ENCODE measurements at places on chromosomes 7 and 10.

DNA sequence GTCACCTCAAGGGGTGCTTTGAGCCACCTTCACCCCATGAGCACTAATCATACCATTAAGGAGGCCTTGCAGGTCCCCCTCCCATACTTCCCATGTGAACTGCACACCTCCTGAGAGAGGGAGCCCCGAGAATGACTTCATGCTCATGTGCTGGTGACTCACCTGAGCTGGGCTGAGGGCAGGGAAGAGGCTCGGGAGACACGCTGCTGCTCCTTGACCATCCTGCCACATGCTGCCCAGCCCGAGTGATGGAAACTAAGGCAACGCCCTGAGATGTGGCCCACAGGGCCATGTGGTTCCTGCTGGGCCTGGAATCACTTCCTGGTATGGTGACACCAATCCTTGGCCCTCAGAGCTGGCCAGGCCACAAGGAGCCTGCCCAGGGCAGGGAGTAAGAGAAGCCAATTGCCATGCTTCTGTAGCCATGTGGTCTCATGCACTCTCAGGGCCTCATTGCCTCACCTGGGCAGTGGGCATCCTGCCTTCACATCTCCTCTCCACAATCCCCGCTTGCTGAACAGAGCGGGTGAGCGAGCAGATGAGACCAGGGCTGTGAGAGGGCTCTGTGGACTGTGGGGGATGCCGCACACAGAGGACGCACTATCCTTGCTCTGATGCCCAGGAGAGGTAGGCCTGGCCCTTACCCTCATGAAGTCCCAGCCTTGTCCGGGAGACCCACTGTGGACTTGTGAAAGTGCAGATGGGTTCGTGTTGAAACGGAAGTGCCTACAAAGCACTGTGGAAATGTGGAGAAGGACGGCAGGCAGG, 18.3 kb upstream of the PPIF start:
- DNase-seq, result no peak

GRCh38 chr10:132916421-132916841, 25.9 kb downstream of the CFAP46 start:
- no peak for DNase-seq

GRCh38 chr7:93194386-93194785, 31.9 kb downstream of the HEPACAM2 start:
- no peak for DNase-seq

DNA sequence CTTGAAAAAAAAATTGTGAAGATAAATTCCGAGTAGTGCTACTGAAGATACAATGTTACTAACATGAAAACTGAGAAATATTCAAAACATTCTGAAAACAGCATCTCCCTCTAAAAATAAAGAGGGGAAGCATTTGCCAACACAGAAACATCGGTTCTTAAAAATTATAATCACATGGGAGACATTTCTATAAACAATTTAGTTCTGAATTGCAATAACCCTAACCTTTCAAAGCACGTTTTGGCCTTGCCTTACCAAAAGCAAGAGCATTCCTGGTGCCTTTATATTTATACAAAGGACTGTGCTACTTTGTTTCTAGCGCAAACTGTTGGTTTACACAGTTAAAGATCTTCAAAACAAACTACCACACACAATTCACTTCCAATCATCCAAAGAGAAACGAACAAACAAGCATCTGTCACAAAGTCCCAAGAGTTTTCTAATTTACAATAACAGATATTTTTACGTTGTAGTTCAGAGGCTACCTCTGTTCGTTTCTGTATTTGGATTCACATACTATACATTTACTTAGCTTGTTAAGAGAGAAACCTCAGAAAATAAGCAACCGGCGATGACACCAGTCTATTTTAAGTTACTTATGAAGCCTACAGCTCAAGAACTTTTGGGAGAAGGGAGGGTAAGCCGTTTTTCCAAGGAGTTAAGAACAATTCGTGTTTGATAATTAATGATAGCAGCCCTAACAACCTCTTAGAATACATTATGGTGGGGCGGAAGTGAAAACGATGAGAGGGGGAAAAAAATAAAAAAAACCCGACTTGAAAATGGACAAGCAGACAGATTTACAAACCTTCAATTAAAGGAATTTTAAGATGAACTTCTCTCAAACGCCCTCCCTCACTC, 1.3 kb downstream of the ABI1 start:
- DNase-seq, result no peak

- DNase-seq, result no peak
These were observed 39.6 kb upstream of the DNAJB6 start for GRCh38 chr7:157297185-157297584.

DNA sequence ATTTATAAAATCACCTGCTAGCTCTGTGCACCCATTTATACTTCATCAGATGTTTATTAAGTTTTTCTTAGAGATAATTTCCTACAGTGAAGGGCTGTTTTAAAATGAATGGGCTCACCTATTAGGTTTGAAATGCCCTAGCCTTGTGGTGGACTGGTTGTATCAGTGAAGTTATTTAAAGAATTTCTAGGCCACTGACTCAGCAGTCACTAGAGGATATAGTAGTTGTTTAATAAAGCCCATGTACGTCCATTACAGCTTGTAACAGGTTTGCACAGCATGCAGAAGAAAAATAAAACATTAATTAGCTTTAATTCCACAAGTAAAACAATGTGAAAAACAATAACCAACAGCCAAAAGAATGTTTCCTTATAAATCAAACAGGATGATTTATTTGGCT, 128.0 kb downstream of the RSU1 start:
- DNase-seq, result no peak

GRCh38 chr7:375321-375831, 85.4 kb downstream of the FOXL3 start:
- peak; percentile 7 for DNase-seq

DNA sequence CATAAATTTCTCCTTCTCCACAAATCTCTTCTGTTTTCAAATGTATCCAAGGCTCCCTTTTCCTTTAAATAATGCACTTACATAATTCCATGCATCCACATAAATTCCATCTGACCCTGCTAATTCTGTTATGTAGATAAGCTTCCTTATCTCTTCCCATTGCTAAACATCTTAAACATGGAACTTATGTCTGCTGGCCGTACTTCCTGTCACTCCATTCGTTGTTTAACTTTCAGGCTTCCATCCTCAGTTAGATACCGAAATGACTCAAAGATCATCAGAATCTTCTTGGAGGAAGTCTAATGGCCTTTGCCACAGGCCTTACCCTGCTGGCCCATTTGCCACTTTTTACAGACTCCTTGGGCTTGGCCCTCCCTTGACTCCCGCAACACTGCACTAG, 330.9 kb downstream of the GFRA1 start:
- DNase-seq, result no peak

DNA sequence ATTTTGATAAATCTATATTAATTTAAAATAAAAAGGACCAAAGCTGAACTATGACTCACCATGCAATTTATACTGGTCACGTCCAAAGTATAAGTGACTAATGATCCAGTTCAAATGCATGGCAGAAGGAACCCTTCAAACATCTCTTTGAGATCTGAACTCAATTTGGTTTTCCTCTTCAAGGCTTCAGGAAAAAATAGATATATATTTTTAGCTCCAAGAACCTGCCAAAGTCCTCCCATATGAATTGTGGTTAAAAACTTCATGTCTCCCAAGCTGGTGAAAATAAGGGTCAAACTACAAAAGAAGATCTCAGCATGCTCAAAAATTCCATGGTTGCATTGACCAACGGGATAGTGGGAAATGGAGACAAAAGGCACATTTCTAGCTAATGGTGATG, 34.6 kb upstream of the PDE1C start:
- DNase-seq, result no peak

GRCh38 chr7:20412032-20412431, 81.3 kb downstream of the ITGB8 start:
- no peak for DNase-seq

GRCh38 chr7:155313096-155313495, 15.4 kb downstream of the INSIG1 start:
- DNase-seq, result no peak

GRCh38 chr10:31927884-31928548, 615 bp downstream of the ARHGAP12 start:
- peak; percentile 34 for DNase-seq

DNA sequence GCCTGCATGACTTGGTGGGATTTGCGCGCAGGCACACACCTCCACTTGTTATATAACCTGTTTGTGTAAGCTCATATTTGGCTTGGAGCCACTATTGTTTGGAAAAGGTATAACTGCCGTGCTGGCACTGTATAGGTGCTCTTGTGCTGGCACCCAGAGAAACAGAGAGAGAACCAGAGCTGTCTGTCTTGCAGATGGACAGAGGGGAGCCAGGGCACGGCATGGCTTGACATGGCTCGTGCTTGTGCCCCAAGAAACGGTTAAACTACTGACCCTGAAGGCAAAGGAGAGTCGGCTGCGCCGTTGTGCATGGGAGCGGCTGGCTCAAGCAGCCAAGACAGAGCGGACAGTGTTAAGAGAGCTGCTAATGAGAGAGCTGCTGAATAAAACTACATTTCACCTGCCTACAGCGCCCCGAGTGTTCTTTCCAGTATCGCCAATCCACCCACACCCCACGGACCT, 23.2 kb downstream of the RAPGEF5 start:
- no peak for DNase-seq

DNA sequence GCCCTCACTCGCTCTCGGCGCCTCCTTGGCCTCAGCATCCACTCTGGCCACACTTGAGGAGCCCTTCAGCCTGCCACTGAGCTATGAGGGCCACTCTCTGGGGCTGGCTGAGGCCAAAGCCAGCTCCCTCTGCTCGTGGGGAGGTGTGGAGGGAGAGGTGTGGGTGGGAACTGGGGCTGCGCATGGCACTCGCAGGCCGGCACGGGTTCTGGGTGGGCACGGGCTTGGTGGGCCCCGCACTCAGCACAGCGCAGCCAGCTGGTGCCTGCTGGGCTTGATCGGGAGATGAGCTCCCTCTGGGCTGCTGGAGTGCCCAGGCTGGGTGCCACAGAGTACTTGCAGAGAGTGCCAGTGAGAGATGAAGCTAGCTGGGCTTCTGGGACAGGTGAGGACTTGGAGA, 875.5 kb downstream of the XPNPEP1 start:
- no peak for DNase-seq

GRCh38 chr7:109950821-109951564, 1139.9 kb upstream of the LRRN3 start:
- no peak for DNase-seq

DNA sequence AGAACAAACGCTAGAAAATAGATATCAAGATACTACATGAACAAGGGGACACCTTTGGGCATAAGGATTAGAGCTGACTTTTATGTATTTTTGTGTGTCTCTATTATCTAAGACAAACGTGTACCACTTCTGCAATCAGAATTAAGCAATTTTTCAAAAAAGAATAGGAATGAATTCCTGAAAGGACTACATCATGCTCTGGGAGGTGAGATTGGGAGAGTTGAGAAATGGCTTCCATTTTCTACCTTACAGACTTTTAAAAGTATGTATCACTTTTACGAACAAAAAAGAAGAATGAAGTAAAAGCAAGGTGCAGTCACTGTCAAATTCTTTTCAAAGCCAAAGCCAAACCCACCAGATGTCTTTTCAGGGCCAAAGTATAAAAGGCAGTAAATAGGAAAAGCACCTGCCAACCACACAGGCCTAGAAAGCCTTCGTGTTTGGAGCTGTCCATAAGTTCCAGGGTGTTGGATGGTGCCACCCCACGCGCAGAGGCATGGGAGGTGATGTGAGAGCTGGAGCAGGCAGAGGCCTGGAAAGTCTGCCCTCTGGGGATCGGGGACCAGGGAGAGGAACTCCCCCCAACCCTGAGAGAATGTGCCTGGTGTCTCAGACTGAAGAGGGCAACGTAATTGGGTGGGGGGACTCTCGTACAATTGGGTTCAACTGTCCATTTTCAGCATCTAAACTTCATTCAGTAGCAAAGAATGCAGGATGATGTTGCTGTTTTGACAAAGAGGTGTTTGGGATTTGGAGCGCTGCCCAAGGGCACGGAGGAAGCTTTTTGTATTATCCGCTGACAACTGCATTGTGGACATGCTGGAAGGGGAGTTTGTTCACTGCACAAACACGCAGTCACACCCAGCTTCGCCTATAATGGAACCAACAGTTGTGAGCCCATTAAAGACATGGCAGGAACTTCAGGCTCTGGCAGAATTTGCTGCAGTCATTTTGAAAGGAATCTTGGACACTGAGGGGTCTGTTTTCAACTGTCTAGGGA, 17.6 kb upstream of the CTBP2 start:
- DNase-seq, result no peak

GRCh38 chr7:32357535-32358277, 132.5 kb downstream of the LSM5 start:
- no peak for DNase-seq

- DNase-seq, result no peak
These were observed 91.1 kb downstream of the CH25H start for GRCh38 chr10:89115876-89116627.

DNA sequence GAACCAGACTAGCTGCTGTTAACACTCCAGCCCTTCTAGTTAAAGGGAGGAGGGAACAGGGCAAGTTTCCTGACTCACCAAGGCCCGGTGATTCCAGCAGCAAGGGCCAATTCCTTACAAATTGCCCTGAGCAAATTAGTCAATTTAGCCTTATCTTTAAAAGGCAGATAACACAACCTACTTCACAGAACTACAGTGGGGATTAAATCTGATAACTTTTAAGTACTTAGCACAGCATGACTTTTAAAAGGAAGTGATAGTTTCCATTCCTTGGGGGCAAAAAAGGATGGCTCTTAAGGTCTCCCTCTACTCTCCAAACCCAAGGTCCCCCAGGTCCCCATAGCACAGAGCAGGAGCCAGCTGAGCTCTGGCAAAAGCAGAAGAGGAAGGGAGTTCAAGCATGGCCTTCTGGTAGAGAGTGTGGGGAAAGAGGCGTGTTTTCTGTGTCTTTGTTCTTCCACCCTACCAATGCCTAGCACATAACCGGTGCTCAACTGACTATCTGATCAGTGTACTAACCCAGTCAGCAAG, 4.0 kb downstream of the CDCA7L start:
- DNase-seq, result no peak

GRCh38 chr10:61076572-61077114, 132.7 kb upstream of the RHOBTB1 start:
- DNase-seq, result no peak

DNA sequence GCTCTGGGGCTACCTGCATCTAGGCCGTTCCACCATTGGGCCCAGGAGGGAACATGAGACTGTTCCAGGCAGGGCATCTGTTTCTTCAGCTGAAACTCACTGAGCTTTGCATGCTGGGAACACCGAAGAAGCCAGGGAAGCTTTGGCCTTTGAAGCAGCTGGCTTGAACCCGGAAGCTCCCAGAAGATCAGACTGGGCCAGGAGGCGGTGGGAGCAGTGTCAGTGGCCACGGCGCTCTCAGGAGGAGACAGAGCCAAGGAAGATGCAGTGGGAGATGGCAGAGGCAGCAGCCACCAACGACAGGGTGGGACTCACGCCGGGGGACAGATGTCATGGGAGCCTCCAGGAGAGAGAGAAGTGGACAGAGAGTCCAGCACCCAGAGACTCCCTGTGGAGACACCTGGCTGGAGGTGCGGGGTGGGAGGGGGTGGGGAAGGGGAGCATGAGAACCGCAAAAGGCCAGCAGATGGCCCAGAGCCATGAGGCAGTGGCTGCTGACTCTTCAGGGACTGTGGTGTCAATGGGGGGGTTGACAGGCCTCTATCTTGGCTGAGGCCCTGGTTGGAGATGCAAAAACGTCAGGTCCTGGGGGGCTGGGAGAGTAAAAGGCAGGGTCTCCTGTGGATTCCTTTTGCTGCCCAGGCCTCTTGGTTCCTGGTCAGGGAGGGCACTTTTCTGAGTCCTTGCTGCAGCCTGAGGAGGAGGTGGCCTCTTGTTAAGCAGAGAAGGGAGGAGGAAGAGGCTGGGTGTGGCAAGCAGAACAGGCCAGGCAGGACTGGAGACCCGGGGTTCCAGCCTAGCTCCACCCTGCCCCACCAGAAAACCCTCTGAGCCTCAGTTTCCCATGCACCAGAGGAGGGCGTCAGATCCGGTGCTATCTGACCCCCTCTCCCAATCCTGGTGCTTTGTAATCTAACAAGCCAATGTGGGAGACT, 6.3 kb upstream of the AQP1 start:
- no peak for DNase-seq

GRCh38 chr10:105148921-105149320, 507.8 kb downstream of the SORCS3 start:
- no peak for DNase-seq

Data from stimulated activated naive CD8-positive, alpha-beta T cell treated with anti-CD3 and anti-CD28 coated beads, Interleukin-15, amount 100 ng/mL, for 72 hours (primary cell).